ENCODE measurements at places on chromosomes 7 and 10.

GRCh38 chr7:5633161-5634106 is 148.0 kb downstream of the RNF216 start:
- DNase-seq, result no peak

DNA sequence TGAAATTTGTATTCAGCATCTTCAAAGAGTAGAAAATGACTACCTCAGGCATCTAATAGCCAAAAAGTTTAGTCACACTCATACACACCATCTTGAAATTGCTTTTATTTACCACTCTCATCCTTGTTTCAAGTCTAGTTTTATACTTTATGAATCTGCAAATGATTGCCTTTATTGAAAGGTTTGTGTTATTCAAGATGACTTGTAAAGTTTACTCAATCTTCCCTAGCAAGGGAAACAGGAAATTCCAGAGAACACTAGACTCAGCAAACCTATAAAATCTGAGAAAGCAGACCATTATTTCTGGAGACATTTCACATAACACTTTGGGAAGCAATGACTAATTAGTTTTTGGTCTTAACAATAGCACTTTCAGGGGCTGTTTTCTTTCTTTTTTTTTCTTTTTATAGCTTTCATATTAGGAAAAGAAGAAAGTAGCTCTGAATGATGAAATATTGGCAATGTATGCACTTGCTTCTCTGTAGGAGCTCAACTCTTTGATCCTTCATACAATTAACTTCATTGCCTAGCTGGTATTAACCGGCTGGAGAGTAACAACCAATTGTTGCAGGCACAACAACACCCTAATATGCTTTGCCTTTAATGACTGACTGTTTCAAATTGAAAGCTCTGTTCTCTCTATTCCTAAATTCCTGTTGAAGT is 68.9 kb upstream of the HDAC9 start:
- peak; percentile 67 for DNase-seq

- no peak for DNase-seq
These were observed 50.2 kb upstream of the LANCL2 start for GRCh38 chr7:55314967-55315366.

DNA sequence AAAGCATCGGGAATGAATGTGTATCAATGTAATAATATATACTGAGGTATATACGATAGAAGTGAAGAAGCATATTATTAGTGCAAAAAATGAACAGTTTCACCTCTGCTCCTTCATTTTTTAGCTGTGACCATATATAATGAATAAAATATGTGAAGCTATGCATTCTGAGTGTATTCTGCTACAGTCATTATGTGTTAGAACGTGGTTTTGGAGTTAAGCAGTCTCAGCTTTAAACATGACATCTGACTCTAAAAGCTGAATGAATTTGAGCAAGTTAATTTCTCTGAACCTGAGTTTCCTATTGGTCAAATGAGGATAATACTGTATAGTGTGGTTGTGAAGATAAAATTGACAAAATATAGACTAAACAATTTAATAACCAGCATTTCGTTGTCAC is 358.1 kb downstream of the SUGCT start:
- DNase-seq, result no peak

- no peak for DNase-seq
These were observed 100.1 kb downstream of the NPSR1 start for GRCh38 chr7:34758111-34758601.

DNA sequence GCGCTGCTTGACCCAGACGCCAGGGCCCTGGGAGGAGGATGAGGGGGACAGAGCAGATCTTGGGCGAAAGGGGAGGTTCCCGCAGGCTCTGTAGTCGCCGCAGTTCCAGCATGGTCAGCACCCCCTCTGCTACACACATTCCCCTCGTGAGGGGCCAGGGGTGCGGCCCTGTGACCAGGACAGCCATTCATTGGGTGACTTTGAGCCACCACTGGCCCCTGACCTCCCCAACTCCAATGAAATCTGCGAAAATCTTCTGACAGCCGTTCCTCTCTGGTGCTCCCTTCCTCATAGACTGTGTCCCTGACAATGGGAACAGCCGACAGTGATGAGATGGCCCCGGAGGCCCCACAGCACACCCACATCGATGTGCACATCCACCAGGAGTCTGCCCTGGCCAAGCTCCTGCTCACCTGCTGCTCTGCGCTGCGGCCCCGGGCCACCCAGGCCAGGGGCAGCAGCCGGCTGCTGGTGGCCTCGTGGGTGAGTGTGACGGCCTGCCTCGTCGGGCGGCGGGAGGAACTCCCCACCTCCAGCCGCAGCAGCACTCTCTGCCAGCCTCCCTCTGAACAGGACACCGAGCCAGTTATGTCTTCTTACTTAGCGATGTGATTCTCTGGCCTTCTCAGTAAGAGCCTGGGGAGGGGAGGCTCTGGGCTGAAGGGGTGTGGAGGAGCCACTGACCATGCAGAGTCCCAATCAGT is 825 bp downstream of the TMEM176A start:
- no peak for DNase-seq

DNA sequence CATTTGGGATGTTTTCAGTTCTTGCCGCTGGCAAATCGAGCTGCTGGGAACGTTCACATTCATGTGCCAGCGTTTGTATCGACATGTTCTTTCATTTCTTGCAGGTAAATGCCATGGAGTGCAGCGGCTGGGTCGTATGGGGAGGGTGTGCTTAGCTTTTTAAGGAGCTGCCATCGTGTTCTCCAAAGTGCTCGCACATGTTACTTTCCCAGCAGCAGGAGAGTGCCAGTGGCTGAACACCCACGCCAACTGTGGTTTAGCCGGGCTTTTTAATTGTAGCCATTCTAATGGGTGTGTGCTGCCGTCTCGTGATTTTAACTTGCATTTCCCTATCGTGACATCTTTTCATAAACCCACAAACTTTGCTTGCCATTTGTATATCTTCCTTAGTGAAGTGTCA is 11.6 kb upstream of the BNIP3 start:
- no peak for DNase-seq

- DNase-seq, result no peak
These were observed 31.0 kb downstream of the AMZ1 start for GRCh38 chr7:2719007-2719406.

DNA sequence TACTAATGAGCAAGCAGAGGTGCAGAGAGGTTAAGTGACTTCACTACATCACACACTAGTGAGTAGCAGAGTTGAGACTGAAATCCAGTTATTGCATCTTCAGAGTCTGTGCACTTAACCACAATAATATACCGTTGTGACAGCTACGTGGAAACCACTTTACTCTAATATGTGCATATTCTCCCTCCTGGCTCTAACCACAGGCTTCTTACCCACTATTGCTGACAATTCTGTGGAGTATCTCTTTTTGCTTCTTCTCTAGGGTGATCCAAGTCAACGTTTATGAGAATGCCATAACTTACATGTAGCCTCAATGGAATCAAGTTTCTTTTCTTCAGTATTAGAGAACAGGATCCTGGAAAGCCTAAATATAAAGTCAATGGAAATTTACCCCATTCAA is 64.2 kb upstream of the MEOX2 start:
- peak; percentile 48 for DNase-seq

DNA sequence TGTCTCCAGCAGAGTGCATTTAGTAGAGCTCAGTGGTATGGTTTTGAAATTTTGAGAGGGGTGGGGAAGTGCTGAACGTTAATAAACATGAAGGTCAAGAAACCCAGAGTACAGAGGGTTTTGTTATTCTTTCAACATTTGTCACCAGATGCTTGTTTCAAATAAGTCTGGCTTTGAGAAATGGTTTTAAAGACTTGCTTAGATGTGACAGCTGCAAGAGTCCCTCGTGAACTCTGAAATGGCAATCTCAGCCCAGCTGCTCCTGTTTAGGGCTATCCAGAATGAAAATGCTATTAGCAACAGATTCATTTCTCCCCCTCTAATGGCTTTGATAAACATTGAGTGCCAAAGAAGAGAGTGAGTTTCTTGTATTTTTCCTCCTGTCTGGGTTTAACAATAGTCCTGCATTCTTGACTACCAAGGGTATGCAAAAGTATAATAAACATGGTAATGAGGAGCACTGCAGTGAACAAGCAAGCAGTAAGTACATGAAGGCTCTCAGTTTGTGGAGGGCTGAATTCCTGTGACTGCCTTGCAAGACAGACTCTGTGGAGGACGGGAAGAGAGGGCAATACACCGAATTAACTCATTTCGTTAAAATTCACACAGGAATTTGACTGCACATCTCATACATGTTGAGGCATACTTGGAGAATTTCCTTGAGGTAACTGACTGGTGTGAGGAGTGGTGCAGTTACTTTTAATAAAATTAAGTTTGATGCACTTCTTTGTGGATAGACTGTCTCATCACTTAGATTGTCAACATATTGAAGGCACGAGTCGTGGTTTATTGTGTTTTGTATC is 490.9 kb downstream of the REEP3 start:
- no peak for DNase-seq

GRCh38 chr10:84943541-84943940 is 615.2 kb downstream of the CCSER2 start:
- no peak for DNase-seq

DNA sequence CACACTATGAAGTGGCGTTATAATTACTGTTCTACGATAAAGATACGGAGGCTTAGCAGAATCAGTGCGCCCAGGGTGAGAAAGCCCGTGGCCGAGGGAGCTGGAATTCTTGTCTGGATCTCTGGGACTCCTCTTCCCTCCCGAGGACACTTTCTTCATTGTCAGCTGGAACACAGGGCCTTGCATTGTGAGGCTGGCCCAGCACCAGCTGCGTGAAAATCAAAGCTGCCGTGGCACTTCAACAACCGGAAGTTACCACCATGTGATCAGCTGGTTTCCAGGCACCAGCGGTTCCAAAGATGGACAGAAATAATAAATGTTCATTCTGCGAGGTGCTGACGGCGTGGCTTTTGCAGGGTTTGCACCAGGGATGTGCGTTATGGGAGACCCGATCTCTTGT is 234.0 kb upstream of the PITRM1 start:
- no peak for DNase-seq

DNA sequence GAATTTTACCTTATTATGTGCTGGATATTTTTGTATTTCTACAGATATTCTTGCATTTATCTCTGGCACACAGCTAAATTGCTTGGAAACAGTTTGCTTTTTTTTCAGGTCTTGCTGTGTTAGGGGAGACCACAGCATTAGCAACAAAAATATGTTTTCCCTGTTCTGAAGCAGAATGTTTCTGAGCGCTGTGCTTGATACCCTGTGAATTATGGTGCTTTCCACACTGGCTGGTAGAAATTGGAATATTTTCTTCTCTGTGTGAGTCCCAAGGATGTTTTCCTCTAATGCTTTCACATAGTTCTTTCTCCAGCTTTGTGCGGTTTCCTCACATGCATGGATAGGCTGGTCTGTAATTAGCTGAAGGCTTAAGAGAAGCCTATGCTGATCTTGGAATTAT is 651.6 kb upstream of the IGFBP3 start:
- no peak for DNase-seq

DNA sequence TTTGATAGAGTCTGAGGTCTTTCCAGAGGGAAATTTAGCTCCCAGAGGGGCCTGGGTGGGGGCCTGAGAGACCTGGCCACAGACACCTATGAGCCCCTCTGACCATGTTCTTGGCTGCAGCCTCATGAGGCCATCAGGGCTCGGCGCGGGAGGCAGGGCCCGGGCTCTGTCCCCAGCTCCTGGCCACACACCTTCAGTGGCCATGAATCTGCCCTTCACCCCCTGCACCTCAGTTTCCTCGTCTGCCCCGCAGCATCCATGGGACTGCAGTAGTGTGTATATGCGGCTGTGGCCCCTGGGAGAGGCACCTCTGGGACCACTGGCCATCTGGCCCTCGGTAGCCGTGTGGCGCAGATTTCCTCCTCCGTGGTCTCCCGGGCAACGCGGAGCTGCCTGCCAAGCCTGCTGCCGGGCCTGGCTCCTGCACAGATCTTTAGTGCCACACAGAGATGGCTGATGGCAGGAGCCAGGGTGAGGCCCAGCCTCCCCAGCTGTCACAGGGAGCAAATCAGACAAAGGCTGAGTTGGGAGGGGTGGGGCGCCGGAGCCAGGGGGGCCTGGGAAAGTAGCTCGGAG is 23.6 kb upstream of the ADCYAP1R1 start:
- DNase-seq, result no peak

Data from HCEC 1CT (cell line).